HEK293T (cell line): ENCODE measurements at places on chromosomes 11 and 22.

DNA sequence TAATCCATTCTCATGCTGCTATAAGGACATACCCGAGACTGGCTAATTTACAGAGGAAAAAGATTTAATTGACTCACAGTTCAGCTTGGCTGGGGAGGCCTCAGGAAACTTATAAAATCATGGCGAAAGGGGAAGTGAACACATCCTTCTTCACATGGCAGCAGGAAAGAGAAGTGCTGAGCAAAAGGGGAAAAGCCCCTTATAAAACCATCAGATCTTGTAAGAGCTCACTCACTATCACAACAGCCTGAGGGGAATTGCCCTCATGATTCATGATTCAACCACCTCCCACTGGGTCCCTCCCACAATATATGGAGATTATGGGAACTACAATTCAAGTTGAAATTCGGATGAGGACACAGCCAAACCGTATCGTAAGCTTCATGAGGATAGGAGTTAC lies 3.8 kb upstream of the CYB5R2 start:
- no peak for DNase-seq

GRCh38 chr22:23497016-23497885 lies 82.8 kb downstream of the IGLL1 start:
- no peak for DNase-seq

- DNase-seq: no peak
Measured at GRCh38 chr11:24747275-24748251, 250.7 kb downstream of the LUZP2 start.

DNA sequence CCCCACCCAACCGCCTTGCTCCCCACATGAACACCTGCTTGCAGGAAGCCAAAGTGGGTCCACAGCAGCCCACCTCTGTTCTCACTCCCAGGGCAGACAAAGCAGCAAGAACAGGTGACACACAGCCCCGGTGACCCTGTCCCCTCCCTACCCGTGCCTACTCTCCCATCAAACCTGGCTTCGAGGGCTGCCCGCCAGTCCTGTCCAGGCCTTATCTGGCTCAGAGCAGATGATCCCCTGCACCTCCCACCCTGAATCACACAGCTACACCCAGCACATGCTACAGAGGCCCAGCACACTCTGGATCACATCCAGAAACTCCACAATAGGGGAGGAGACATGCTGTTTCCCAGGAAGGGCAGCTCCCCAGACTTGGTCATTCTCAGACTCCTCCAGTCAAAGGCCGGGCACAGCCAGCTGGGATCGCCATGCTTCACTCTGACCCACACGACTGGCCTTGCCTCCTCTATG lies 6.2 kb upstream of the RGL4 start:
- no peak for DNase-seq

- DNase-seq: peak; percentile 81
Measured at GRCh38 chr22:38843657-38844314, at the start of gene NPTXR. Gene NPTXR, minus strand, starts transcription at chr22:38844028.

DNA sequence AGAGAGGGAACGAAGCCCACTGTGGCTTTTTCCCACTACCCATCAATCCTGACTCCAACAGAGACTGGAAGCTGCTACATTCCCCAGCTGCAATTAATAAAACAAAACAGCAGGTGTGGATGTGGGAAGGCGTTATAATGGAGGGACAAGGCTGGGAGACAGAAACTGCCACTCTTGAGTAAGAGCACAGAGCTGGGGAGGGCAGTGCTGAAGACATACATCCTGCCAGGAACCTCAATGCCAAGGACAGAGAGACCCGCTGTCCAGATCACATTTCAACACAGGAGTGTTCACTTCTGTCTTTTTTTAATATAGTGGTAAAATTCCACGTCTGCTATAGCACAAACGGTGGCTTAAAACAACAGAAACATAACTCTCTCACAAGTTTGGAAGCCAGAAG lies 94.5 kb downstream of the LARGE1 start:
- DNase-seq: no peak

DNA sequence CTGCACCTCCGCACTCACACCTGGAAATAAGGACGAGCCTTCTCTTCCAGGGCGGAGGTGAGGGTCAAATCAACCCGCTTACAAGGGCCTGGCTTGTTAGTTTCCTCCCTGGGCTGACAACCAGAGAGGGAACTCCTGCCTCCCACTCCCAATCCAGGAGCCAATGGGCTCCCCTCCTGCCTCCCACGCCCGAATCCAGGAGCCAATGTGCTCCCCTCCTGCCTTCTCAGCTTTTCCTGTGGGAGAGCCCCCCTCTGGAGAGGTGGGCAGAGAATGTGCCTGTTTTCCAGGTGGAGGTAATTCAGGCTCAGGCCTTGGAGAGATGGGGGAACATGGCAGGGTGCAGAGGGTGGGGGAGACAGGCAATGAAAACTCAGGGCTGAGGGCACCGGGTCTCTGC lies 53.7 kb upstream of the TTLL12 start:
- no peak for DNase-seq

DNA sequence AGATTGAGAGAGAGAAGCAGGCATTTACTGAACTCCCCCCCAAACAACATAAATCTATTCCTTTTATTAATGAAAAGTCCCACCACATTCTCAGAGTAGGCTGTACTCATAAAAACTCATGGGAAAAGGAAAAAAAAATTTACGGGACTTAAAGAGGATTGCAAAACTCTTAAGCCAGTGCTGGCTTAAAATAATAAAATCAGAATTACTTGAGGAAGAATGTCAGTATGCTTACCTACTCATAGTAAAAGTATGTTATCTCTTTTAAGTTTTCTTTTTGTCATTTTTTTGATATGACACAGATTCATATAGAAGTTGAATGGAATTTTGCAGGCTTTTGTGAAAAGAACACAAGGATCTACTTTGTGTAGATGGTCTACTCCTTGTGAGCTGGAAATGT lies 126.3 kb downstream of the LUZP2 start:
- no peak for DNase-seq

DNA sequence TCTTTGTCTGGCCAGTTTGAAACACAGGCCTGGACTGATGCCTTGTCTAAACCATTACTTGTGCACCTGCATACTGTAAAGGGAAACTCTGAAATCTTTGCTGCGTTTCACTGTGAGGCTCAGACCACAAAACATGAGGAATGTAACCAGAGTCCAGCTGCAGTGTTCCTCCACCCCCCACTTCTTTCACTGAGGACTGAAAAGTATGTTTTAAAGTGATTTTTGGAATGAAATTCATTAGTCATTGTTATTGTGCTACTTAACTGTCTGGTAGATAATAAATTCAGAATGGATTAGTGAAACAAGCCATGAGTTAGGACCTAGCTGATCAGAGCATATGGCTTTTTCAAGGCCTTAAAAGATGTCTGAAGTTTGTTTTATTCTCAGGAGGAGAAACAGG lies 181.2 kb downstream of the WNT11 start:
- no peak for DNase-seq

DNA sequence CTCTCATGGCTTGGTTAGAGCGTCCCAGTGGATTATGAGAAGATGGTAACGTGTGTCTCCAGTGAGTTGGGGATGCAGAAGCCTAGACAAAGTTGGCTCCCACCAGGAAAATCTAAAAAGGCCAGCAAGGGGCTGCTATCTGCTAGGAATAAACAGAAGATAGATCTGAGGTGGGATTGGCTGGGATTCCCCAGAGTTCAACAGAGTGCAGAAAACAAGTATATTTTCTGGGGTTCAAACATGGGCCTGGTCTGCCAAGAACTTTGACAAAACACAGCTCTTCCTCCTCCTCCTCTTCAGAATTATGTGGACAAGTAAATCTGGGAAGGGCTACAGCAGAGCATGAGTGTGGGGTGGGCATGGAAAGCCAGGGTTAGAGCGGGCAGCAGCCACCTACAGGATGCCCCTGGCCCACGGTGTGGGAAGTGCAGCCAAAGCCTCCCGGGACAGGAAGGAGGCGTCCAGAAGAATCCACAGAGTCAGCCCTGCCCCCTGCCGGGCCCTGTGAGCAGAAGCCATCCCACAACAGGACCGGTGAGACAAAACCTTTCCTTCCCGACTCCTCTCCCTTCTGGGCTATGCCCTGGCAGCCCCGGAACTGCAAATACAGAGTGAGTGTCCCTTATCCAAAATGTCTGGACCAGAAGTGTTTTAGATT lies 67.1 kb downstream of the CD82 start:
- DNase-seq: peak; percentile 57

- no peak for DNase-seq
Measured at GRCh38 chr11:61121192-61121831, 19.0 kb downstream of the CD5 start.

- no peak for DNase-seq
Measured at GRCh38 chr11:77136074-77136473, 8.0 kb downstream of the MYO7A start.

DNA sequence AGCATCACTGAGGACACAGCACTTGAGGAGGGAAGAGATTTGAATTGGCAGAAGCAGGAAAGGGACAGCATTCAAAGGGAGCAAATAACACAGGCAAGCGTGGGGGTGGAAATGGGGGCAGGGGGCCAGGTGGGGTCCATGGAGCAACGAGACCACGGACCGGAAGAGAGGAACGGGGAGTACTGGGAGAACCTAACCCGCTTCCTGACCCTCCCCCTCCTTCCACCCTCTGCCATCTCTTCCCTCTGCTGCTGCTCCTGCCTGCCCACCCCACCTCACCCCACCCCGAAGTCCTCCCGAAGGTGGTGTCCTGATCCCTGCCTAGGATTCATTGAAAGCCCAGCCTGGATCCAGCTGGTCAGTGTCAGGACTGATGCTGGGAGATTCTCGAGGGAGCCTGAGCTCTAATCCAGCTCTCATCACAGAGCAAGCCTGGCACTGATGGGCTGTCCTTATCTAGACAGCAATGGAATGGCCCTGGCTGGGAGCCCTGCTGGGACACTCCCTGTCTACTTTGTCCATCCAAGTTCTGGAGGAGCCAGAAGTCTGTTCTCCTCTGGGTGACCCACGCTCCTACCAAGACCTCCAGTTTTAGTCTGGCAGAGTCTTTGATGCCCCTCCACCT lies 105.0 kb downstream of the TRIM29 start:
- DNase-seq: no peak

- DNase-seq: peak; percentile 65
Measured at GRCh38 chr11:6438979-6439571, 1.7 kb downstream of the HPX start.

DNA sequence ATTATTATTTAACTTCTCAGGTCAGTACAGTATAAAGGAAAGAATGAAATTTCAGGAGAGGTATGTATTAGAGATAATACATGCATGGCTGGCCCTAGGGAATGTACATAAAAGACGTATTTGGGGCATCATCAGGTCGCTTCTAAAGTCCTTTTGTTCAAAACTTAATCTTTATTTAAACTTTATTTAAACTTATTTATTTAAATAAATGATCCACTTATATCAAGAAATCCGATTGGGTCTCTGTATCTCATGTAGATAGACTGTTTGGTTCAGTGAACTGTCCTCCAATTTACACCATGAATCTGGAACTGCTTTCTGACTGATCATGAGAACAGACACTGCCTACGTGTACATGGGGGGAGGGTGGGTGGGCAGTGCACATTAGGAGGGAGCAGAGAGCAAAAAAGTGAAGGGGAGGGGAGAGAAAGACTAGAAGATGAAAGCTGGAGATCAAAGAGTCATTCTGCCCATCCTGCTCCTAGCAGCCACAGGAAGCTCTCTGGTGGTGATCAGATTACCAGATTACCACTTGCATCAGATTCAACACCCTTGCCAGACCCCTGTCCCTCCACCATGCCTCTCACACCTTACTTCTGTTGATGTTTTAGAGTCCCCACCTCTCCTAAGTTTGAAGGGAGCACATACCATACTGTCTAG lies 92.1 kb upstream of the MTMR2 start:
- DNase-seq: no peak

- DNase-seq: no peak
Measured at GRCh38 chr11:73221451-73221850, 3.4 kb downstream of the P2RY2 start.

DNA sequence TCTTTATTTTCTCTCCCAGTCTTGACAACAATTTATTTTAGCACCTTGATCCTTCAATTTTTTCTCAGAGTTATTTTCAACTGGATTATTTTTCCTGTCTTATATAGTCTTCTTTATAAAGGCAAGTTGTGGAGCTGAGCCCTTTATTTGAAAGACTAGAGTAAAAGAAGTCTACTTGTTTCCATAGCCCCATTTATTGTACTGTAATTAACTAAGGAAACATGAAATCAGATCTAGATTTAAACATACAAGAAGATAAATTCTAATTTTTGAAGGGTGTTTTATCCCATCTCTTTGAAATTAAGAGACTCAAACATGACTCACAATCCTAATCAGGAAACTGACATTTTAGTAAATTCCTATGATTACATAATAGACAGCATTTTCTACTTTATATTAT lies 2421.8 kb downstream of the LRRC4C start:
- no peak for DNase-seq

DNA sequence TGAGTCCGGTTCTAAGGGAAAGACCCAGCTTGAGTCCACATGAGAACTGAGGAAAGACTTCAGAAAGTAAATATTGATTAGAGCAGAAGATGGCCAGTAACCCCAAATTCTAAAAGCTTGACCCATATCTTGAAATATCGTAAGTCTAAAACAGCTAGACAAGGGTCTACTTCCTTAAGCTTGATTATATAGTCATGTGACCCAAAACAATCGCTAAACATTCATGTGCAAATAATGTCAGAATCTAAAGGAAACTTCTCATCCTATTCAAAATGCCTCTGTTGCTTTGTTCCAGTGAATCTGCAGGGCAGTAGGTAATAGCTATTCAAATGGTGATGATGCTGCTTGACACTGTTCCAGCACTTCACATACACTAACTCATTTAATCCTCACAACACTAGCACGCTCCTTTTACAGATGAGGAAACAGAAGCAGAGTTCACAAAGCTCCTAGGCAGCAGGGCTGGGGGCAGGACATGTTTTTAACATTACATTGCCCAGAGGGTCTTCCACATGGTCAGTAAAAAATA lies 52.6 kb downstream of the TCF20 start:
- DNase-seq: no peak

- peak; percentile 85 for DNase-seq
Measured at GRCh38 chr22:44735518-44736428, 16.6 kb upstream of the ARHGAP8 start.

- no peak for DNase-seq
Measured at GRCh38 chr11:75189911-75190310, 39.0 kb downstream of the SLCO2B1 start.

DNA sequence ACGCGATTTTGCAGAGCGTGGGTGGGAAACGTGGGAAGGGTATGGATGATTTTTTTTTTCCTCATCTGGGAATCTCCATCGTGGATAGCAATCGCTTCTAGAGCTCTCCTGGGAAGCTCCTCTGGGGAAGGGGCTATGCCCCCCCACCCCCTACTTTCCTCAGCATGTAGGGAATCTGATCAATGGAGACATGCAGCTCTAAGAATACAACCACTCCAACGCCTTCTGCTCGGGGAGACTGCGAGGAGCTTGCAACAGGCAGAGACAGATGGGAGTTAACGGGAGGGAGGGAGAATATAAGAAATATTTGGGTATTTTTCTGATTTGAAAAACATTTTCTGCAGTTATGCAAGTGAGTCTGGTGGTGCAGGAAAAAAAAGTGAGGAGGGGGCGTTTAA lies 104.6 kb upstream of the HSD17B12 start:
- no peak for DNase-seq

DNA sequence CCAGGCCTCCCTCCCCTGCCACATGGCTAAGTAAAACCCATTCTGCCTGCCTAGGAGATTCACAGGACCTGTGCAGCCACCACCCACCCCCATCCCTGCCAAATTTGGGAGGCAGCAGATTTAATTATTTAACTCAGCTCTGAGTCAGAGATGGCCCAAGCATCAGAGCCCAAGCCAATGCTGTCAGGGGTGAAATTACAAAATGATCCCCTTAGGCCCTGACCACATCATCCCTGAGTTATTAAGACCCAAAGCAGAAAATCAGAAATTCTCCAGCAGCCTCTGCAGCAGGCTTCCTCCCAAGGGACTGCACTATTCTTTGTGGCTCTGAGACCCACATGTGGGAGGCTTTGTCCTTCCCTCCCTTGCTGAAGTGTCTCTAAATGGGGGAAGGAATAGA lies 52.8 kb upstream of the RRAS2 start:
- no peak for DNase-seq

- no peak for DNase-seq
Measured at GRCh38 chr11:65279741-65280440, 18.1 kb downstream of the POLA2 start.
